ENCODE measurements at places on chromosomes 4 and X. TPM values are rescaled to one million over a fixed set of nuclear protein-coding genes. Genes with fewer than 3 reads are reported as not detected.

DNA sequence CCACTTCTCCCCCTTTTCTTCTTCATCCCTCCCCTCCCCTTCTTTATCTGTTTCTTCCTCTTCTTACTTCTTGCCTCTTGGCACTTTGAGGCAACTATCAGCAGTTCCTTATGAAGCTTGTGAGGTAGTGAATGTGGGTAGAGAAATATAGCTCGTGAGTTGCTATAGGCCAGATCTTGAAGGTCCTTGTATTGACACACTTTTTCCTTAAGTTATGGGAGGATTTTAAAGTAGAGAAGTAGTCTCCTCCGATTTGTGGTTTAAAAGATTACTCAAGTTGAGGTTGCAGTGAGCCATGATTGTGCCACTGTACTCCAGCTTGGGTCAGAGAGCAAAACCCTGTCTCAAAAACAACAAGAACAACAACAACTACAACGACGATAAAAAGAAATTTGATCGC is 3.4 kb upstream of the RRAGB start:
- no peaks in the 10 kb centered on the region for H3K4me1 ChIP-seq
- H3K27me3 ChIP-seq = no peaks in the 10 kb centered on the region
- DNase-seq = no peak
- no peak overlapping the region for H3K27ac ChIP-seq

- H3K36me3 ChIP-seq = no peaks in the 10 kb centered on the region
- no peak overlapping the region for H3K4me3 ChIP-seq
- H3K27ac ChIP-seq = no peak overlapping the region
- no peaks in the 10 kb centered on the region for H3K27me3 ChIP-seq
- DNase-seq = peak; percentile 33
Observed at GRCh38 chr4:183831026-183831446, 74.1 kb upstream of the STOX2 start.

- no peak overlapping the region for H3K4me3 ChIP-seq
- no peaks in the 10 kb centered on the region for H3K4me1 ChIP-seq
- DNase-seq = no peak
- H3K27ac ChIP-seq = no peak overlapping the region
Observed at GRCh38 chrX:11342673-11343072, 49.5 kb downstream of the AMELX start.

GRCh38 chr4:38009949-38010348 is 49.8 kb downstream of the PTTG2 start:
- H3K27me3 ChIP-seq = no peaks in the 10 kb centered on the region
- H3K27ac ChIP-seq = peak overlapping the region; percentile 99
- no peak for DNase-seq
- H3K4me3 ChIP-seq = no peak overlapping the region

DNA sequence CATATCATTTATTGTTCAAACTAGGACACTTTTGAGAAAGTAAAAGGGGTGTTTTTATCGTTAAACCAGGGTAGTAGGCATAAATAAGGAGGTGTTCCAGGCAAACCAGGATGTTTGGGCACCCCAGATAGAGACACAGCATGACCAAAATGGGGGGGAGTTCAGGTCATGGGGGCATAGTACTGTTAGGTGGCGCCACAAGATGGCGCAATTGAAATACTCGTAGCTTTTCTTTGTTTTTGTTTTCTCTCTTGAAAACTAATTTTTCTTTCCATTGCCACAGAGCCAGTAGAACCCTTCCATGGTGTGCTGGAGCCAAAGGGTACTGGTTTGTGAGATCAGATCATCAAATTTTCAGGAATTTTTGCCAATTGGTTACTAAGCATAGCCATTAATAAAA is 283.4 kb downstream of the BCOR start:
- H3K4me1 ChIP-seq = no peaks in the 10 kb centered on the region
- H3K27ac ChIP-seq = no peak overlapping the region
- no peaks in the 10 kb centered on the region for H3K36me3 ChIP-seq

DNA sequence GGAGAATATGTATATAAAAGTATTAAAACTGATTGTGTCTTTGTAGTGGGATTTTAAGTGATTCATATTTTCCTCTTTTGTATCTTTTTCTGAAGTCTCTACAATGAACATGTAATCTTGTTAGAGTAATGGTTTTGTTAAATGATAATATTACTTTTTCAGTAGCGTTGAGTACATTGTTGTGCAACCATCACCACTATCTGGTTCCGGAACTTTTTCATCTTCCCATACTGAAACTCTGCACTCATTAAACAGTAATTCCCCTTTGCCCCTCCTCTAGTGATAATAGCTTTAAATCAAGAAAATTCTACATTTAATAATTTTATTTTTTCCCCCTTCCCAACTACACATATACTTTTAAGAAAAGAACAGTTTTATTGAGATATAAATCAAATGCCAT is 23.3 kb downstream of the SHROOM3 start:
- no peaks in the 10 kb centered on the region for H3K4me1 ChIP-seq
- H3K4me3 ChIP-seq = no peak overlapping the region
- no peaks in the 10 kb centered on the region for H3K36me3 ChIP-seq
- no peak overlapping the region for H3K27ac ChIP-seq
- H3K27me3 ChIP-seq = no peaks in the 10 kb centered on the region

GRCh38 chr4:28475381-28475780 is 1614.7 kb downstream of the STIM2 start:
- no peaks in the 10 kb centered on the region for H3K4me1 ChIP-seq
- H3K4me3 ChIP-seq = no peak overlapping the region
- no peak overlapping the region for H3K27ac ChIP-seq

DNA sequence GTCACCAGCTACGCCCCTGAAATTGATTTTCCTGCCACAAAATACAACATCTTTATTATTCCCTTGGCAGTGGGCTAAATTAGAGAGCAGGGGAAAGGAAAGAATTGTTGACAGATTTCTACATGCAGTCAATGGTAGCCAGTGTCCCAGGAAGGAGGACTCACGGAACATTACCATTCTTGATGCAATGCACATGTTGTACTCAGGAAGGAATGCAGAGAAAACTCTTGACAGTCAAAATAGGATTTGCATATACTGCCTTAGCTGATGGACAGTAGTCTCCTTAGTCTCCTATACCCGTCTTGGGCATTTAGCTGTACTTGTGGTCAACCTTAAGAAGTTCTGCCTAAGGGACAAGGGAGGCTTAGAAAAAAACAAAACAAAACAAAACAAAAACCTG is 158.0 kb upstream of the GYPA start:
- H3K27ac ChIP-seq = no peak overlapping the region
- H3K4me3 ChIP-seq = no peak overlapping the region
- no peaks in the 10 kb centered on the region for H3K4me1 ChIP-seq
- H3K27me3 ChIP-seq = no peaks in the 10 kb centered on the region

DNA sequence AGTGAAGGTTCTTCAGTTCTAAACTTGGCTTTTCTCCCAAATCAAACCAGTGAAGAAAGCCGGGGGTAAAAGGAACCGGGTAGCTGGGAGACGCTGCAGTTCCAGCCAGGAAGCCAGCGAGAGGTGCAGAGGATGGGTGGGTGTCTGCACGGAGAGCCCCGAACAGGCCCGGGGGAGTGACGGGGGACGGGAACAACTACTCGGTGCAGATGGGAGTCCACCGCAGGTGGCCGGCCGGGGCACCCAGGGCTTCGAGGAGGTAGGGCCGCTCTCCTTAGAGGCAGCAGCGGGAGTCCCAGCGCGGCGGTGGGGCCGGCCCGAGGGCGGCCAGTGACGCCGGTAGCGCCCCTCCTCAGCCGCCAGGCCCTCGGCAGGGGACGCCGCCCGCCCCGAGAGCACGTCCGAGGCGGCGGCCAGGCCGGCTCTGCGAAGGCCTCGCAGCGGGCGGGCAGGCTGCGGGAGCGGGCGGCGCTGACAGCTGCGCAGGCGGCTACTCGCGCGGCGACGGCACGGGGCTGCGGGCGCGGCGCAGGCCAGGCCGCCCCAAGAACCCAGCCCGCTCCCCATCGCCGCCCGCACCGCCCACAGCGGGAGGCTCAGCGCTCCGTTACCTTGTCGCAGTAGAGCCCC is 449 bp downstream of the FBXL5 start:
- peak overlapping the region; percentile 49 for H3K4me3 ChIP-seq
- H3K36me3 ChIP-seq = no peaks in the 10 kb centered on the region
- no peaks in the 10 kb centered on the region for H3K27me3 ChIP-seq
- DNase-seq = peak; percentile 56
- peak overlapping the region; percentile 95 for H3K27ac ChIP-seq

GRCh38 chr4:47647544-47647943 is 162.5 kb downstream of the ATP10D start:
- H3K36me3 ChIP-seq = no peaks in the 10 kb centered on the region
- no peak for DNase-seq
- no peaks in the 10 kb centered on the region for H3K4me1 ChIP-seq
- no peaks in the 10 kb centered on the region for H3K27me3 ChIP-seq
- H3K4me3 ChIP-seq = no peak overlapping the region

DNA sequence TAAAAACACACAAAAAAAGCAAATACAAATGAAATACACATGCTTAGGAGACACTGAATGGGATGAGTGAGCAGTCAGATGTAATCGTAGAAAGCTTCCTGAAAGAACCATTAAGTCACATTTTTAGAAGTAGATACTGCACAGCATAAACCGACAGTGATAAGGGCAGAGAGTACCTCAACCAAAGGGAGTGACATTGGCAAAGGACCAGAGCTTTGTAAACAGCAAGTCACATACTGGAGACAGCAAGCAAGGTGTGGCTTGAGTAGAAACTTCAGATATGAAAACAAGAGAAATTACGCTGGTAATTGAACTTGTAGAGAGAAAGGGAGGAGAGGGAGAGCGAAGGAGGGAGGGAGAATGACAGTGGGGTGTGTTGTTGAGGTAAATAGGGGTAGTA is 92.0 kb downstream of the CHRDL1 start:
- DNase-seq = no peak
- H3K4me3 ChIP-seq = no peak overlapping the region
- H3K4me1 ChIP-seq = no peaks in the 10 kb centered on the region
- H3K27ac ChIP-seq = no peak overlapping the region
- no peaks in the 10 kb centered on the region for H3K27me3 ChIP-seq
- no peaks in the 10 kb centered on the region for H3K36me3 ChIP-seq

- no peak overlapping the region for H3K4me3 ChIP-seq
- DNase-seq = no peak
- no peaks in the 10 kb centered on the region for H3K36me3 ChIP-seq
- no peaks in the 10 kb centered on the region for H3K4me1 ChIP-seq
- no peaks in the 10 kb centered on the region for H3K27me3 ChIP-seq
Observed at GRCh38 chr4:36267486-36268268, 13.7 kb upstream of the DTHD1 start.

DNA sequence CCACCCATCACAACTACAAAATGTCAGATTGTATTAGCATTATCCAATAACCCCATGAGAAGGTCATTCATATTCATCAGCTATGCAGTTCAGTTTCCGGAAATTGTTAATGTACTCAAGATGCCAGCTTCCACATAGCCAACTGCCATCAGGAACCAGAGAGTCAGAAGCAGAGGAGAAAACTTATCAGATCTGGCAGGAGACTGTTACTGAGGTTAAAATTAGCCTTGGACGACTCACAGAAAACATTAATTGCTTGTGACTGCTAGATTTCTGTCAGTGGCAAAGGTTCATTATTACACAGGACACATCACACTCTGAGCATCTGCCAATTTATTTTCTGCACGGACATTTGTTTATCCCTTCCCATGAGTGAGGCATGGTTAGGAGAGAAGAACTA is 352.8 kb downstream of the DHRSX start:
- no peak for DNase-seq
- H3K4me1 ChIP-seq = no peaks in the 10 kb centered on the region
- H3K27me3 ChIP-seq = no peaks in the 10 kb centered on the region
- no peak overlapping the region for H3K27ac ChIP-seq

GRCh38 chrX:115892056-115892708 is 278.4 kb upstream of the AGTR2 start:
- H3K36me3 ChIP-seq = no peaks in the 10 kb centered on the region
- DNase-seq = no peak
- no peaks in the 10 kb centered on the region for H3K4me1 ChIP-seq
- no peak overlapping the region for H3K4me3 ChIP-seq

GRCh38 chr4:6180841-6181631 is 19.3 kb downstream of the JAKMIP1 start:
- no peak overlapping the region for H3K27ac ChIP-seq
- DNase-seq = no peak
- H3K27me3 ChIP-seq = no peaks in the 10 kb centered on the region
- no peaks in the 10 kb centered on the region for H3K4me1 ChIP-seq
- H3K4me3 ChIP-seq = no peak overlapping the region
- H3K36me3 ChIP-seq = no peaks in the 10 kb centered on the region

The MAGEA2B gene
- total RNA-seq = not detected

The DRD5 gene
- total RNA-seq = not detected

The RTL3 gene
- total RNA-seq = 1.0 TPM

The PORCN gene
- 3.7 TPM for total RNA-seq

The HS3ST1 gene
- total RNA-seq = 5.0 TPM

The SORBS2 gene
- total RNA-seq = 35.2 TPM
